CD4-positive, CD25-positive, alpha-beta regulatory T cell (primary cell): ENCODE measurements at places on chromosomes 13 and 19. TPM values are rescaled to one million over a fixed set of nuclear protein-coding genes. Genes with fewer than 3 reads are reported as not detected.

The CDX2 gene
- polyA plus RNA-seq: not detected

The ZNF709 gene
- 3.7 TPM for polyA plus RNA-seq

The ZNF610 gene
- polyA plus RNA-seq: 0.37 TPM

The ZNF471 gene
- not detected for polyA plus RNA-seq

The UQCRFS1 gene
- 105 TPM for polyA plus RNA-seq

The S1PR5 gene
- polyA plus RNA-seq: 0.17 TPM

The ZNF235 gene
- 3.0 TPM for polyA plus RNA-seq

The COMP gene
- not detected for polyA plus RNA-seq

The TMPRSS9 gene
- not detected for polyA plus RNA-seq

The SIGLEC5 gene
- polyA plus RNA-seq: 0.16 TPM

The TMEM238 gene
- polyA plus RNA-seq: 0.42 TPM

The FAM83E gene
- polyA plus RNA-seq: 0.31 TPM

The PRRG2 gene
- not detected for polyA plus RNA-seq

The SPART gene
- 22.0 TPM for polyA plus RNA-seq

The FFAR3 gene
- polyA plus RNA-seq: 0.39 TPM

The ZNF320 gene
- 1.3 TPM for polyA plus RNA-seq

The NPAS1 gene
- 0.53 TPM for polyA plus RNA-seq

The DIRAS1 gene
- not detected for polyA plus RNA-seq

The MAP4K1 gene
- 117 TPM for polyA plus RNA-seq

The FIZ1 gene
- 3.5 TPM for polyA plus RNA-seq

The KPTN gene
- 4.1 TPM for polyA plus RNA-seq

The POU4F1 gene
- not detected for polyA plus RNA-seq

The CD33 gene
- polyA plus RNA-seq: not detected

The FAM216B gene
- polyA plus RNA-seq: not detected

The CEBPG gene
- polyA plus RNA-seq: 14.1 TPM

The ZNF583 gene
- polyA plus RNA-seq: 15.8 TPM

The UGGT2 gene
- polyA plus RNA-seq: not detected

The LILRB4 gene
- not detected for polyA plus RNA-seq

The ZNF507 gene
- 7.5 TPM for polyA plus RNA-seq

The PRTN3 gene
- polyA plus RNA-seq: not detected

The CYP4F11 gene
- not detected for polyA plus RNA-seq

The CASP14 gene
- polyA plus RNA-seq: not detected

The ZNF667 gene
- polyA plus RNA-seq: 0.86 TPM

The FCGBP gene
- 0.27 TPM for polyA plus RNA-seq

The TUBB4A gene
- polyA plus RNA-seq: 0.36 TPM

The PCP2 gene
- polyA plus RNA-seq: not detected

The OR7A17 gene
- not detected for polyA plus RNA-seq

The LILRA2 gene
- polyA plus RNA-seq: not detected

The ZNF444 gene
- polyA plus RNA-seq: 10.8 TPM

The CLEC17A gene
- polyA plus RNA-seq: not detected

The CGB5 gene
- not detected for polyA plus RNA-seq
